Activated naive CD4-positive, alpha-beta T cell treated with anti-CD3 and anti-CD28 coated beads for 36 hours (primary cell): ENCODE measurements at places on chromosomes 3 and 15.

DNA sequence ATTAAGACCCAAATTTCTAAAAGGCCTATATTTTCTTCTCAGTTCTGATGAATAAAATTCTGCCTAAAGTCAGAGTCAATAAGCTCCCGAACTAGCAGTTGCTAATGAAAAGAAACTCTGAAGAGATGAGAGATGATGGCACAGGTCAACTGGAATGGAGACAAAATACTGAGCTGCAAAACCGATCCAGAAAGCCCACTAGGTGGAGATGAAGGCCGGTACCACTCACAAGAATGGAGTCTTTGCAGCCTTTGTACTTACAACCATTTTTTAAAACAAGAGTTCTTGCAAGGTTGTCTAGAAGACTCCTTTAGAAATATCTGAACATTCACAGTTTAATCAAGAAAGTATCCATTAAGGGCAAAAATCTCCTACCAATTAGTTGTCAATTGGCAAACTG, 119.9 kb upstream of the TJP1 start:
- DNase-seq: no peak

DNA sequence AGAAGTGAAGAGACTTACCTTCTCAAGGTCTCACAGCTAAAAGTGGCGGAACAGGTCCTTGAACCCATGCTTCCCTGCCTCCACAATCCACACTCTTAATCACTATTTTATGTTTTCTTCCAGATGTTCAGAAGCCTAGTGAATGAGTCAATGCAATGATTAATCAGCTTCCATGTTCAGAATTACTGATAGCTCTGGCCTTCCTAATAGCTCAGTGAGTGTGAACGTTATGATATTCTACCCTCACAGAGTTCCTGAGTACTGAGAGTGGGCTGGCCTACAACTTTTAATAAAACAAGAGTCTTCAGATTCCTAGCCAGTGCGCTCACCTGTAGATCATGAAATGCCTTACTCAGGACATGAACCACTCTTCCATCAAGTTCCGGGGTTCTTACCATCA, 443.0 kb upstream of the ADAMTS9 start:
- DNase-seq: no peak

DNA sequence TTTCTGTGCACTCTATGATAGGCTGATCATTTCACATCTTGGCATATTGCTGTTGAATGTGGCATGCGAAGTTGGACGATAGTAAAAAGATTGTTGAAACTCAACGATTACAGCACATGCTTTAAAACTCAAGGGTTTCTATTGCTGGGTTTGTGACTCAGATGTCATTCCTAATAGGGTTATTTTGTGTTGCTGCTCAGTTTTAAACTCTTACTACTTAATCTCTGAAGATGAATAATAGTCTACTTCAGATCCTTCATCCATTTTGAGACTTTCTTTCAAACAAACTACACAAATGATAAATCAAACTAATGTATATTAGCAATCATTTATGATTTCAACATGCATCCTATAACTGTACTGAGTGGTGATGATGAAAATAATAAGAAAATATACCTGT, 71.3 kb upstream of the MBNL1 start:
- DNase-seq: no peak

DNA sequence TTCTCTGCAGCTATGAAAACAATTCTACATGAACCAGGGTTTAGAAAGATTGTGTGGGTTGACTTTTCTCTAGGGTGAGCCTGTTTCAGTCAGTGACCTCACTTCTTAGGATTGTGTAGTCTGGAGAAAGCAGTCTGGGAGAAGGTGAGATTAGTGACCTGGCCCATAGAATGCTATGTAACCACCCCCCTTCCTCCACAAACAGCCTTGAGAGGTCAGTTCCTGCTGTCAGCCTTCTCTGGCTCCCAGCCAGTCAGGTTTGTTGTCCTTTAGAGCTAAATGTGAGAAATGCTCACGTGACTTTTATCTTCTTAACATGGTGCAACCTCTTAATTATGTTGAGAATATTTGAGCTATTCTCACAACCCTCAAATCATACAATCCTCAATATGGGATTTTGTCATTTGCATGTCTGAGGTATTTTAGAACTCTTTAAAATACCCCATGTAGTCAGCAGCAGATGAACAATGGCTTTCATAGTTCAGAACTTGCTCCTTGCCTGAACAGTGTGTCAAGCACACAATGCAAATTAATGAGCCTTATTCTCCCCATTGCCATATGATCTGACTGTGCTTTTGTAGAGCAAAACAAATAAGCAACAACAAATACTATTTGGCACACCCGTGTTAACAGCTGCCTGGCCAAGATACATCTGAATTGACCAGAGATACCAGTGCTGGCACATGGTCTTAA, 311.6 kb downstream of the CNTN6 start:
- DNase-seq: no peak

GRCh38 chr15:94367726-94368535, 136.6 kb downstream of the MCTP2 start:
- no peak for DNase-seq

GRCh38 chr3:115627180-115628074, 4.1 kb downstream of the GAP43 start:
- no peak for DNase-seq
